ENCODE measurements at places on chromosomes 4 and X.
A peak's percentile ranks its signal among the peaks of the same experiment; 100 is the strongest.

- H3K4me3 ChIP-seq = no peak overlapping the region
- H3K27ac ChIP-seq = peak overlapping the region; percentile 33
- H3K4me1 ChIP-seq = peaks cover 18% of the 10 kb centered on the region
- no peaks in the 10 kb centered on the region for H3K36me3 ChIP-seq
- no peaks in the 10 kb centered on the region for H3K27me3 ChIP-seq
- peak; percentile 72 for DNase-seq
Measured at GRCh38 chr4:185825737-185826136, 13.7 kb upstream of the SORBS2 start.

- H3K36me3 ChIP-seq = no peaks in the 10 kb centered on the region
- DNase-seq = no peak
- H3K4me3 ChIP-seq = no peak overlapping the region
- no peak overlapping the region for H3K27ac ChIP-seq
- peaks cover 5% of the 10 kb centered on the region for H3K4me1 ChIP-seq
- no peaks in the 10 kb centered on the region for H3K27me3 ChIP-seq
Measured at GRCh38 chr4:105599482-105599881, 47.1 kb downstream of the ARHGEF38 start.

DNA sequence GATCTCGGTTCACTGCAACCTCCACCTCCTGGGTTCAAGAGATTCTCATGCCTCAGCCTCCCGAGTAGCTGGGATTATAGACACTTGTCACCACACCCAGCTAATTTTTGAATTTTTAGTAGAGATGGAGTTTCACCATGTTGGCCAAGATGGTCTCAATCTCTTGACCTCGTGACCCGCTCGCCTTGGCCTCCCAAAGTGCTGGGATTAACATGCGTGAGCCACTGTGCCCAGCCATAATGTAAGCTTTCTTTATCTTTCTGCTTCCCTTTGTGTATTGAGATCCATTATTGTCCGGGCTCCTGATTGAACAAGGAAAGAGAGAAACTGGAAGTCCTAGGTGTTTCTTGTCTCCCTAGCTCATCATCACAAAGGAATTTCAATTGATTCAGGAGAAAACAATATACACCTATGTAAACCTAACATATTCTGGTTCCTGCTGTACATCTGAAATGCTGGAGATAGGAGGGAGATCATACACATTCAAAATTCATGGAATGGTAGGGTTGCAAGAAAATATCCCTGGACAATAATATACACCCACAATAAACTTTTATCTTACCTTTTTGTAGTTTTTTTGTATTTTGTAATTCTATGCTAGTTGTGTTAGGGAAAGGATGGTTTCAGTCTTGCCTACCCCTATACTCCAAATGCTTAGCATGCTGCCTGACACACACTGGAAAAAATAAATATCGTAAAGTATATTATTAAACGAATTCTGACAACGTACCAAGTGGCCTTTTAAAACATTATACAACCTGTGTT lies 194.4 kb upstream of the HS3ST1 start:
- no peaks in the 10 kb centered on the region for H3K4me1 ChIP-seq
- no peak overlapping the region for H3K4me3 ChIP-seq
- no peaks in the 10 kb centered on the region for H3K27me3 ChIP-seq
- H3K36me3 ChIP-seq = no peaks in the 10 kb centered on the region
- no peak for DNase-seq
- no peak overlapping the region for H3K27ac ChIP-seq

DNA sequence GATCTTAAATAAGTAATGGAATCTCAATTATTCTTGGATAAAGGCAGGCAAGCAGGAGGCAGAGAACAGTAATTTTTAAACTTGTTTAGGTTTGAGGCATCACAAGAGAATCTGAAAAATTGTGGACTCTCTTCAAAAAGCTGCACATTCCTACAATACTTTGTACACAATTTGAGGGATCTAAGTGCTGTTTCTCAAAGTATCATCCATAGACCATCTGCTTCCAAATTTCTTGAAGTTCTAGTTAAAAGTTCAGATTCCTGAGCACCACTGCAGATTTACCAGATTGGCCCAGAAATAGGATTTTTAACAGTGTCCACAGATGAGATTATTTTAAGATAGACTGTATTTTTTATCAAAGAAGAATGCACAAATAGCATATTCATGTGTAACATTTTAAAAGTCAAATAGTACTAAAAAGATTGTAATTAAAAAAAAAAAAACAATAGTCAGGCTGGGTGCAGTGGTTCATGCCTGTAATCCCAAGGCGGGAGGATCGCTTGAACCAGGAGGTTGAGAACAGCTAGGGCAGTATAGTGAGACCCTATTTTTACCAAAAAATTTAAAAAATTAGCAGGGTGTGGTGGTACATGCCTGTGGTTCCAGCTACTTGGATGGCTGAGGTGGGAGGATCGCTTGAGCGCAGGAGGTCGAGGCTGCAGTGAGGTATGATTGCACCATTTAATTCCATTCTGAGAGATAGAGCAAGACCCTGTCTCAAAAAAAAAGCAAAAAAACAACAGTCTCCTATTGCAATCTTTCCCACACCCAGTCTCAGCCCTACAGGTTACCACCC lies 14.2 kb upstream of the FNIP2 start:
- H3K36me3 ChIP-seq = no peaks in the 10 kb centered on the region
- H3K4me3 ChIP-seq = no peak overlapping the region
- DNase-seq = no peak
- H3K27me3 ChIP-seq = no peaks in the 10 kb centered on the region
- H3K4me1 ChIP-seq = no peaks in the 10 kb centered on the region

GRCh38 chr4:94669672-94670664 lies 87.8 kb upstream of the BMPR1B start:
- H3K36me3 ChIP-seq = no peaks in the 10 kb centered on the region
- no peak overlapping the region for H3K4me3 ChIP-seq
- H3K27me3 ChIP-seq = no peaks in the 10 kb centered on the region
- no peak overlapping the region for H3K27ac ChIP-seq
- H3K4me1 ChIP-seq = no peaks in the 10 kb centered on the region
- no peak for DNase-seq

DNA sequence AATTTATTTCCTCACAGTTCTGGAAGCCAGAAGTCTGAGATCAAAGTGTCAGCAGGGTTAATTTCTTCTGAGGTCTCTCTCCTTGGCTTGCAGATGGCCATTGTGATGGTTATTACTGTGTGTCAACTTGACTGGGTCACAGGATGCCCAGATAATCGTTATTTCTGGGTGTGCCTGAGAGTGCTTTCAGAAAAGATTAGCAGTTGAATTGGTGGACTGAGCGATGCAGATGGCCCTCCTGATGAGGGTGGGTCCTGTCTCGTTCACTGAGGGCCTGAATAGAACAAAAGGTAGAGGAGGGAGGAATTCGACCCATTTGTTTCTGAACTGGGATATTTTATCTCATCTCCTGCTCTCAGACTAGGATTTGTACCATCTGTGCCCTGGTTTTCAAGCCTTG lies 15.7 kb downstream of the SMIM43 start:
- no peak overlapping the region for H3K27ac ChIP-seq
- H3K27me3 ChIP-seq = no peaks in the 10 kb centered on the region
- H3K36me3 ChIP-seq = no peaks in the 10 kb centered on the region
- H3K4me1 ChIP-seq = no peaks in the 10 kb centered on the region
- DNase-seq = no peak

DNA sequence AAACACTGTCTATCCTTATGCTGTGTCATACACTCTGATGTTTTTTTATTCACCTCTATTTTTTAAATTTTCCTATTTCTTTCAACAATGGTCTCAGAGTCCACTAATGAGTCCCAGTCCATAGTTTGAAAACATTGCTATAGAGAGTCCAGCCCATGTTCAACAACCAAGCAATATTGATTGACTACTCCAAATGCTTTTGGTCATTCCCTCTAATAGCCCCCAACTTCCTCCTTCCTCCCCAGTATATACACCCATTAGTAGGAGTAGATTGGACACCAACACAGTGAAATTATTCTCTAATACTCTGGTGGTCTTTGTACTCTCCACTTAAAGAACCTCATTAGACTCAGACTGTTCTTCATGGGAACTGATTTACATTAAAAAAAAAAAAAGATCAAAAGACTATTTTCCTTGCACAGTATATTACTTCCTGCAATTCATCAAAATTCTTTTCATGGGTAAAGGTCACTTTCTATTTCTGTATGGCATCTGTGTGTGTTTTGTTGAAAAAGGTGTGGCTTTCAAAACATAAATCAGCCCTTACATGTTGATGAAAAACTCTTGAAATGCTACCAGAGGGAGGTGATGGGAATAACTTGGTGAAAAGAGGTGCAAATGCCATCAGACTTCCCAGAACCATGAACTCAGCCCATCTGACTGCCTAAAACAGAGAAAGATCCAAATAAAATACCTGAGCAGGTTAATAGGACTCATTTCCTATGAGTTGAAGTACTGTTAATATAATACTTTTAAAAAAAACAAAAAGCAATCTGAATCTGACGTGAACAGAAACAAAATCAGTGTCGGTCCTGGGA lies 250.3 kb upstream of the KLF3 start:
- H3K4me1 ChIP-seq = peaks cover 7% of the 10 kb centered on the region
- no peak overlapping the region for H3K27ac ChIP-seq
- H3K4me3 ChIP-seq = no peak overlapping the region
- no peaks in the 10 kb centered on the region for H3K27me3 ChIP-seq
- no peak for DNase-seq

- H3K36me3 ChIP-seq = no peaks in the 10 kb centered on the region
- no peaks in the 10 kb centered on the region for H3K27me3 ChIP-seq
- H3K27ac ChIP-seq = no peak overlapping the region
- no peak for DNase-seq
- H3K4me1 ChIP-seq = no peaks in the 10 kb centered on the region
- no peak overlapping the region for H3K4me3 ChIP-seq
Measured at GRCh38 chrX:57587607-57588006, 4.2 kb upstream of the ZXDB start.

GRCh38 chr4:86529436-86529835 lies 64.7 kb upstream of the PTPN13 start:
- DNase-seq = no peak
- no peak overlapping the region for H3K4me3 ChIP-seq
- H3K27ac ChIP-seq = no peak overlapping the region
- no peaks in the 10 kb centered on the region for H3K36me3 ChIP-seq
- H3K27me3 ChIP-seq = no peaks in the 10 kb centered on the region

GRCh38 chr4:47566969-47567368 lies 81.9 kb downstream of the ATP10D start:
- H3K27ac ChIP-seq = no peak overlapping the region
- no peak overlapping the region for H3K4me3 ChIP-seq
- no peak for DNase-seq
- no peaks in the 10 kb centered on the region for H3K4me1 ChIP-seq

DNA sequence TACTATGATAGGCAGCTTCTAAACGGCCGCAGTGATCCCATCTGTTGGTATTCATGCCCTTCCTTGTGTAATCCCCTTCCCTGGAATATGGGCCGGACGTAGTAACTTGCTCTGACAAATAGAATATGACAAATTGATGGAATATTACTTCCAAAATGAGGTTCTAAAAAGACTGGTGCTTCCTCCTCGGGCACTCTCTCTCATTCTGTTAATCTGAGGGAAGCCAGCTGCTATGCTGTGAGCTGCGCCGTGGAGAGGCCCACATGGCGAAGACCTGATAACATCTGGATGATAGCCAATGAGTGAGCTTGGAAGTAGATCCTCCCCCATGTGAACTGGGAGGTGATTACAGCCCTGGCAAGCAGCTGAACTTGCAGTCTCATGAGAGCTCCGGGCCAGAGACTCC lies 27.2 kb upstream of the SLC25A4 start:
- H3K27me3 ChIP-seq = no peaks in the 10 kb centered on the region
- H3K4me1 ChIP-seq = peaks cover 23% of the 10 kb centered on the region
- DNase-seq = no peak
- no peak overlapping the region for H3K27ac ChIP-seq
- no peak overlapping the region for H3K4me3 ChIP-seq

DNA sequence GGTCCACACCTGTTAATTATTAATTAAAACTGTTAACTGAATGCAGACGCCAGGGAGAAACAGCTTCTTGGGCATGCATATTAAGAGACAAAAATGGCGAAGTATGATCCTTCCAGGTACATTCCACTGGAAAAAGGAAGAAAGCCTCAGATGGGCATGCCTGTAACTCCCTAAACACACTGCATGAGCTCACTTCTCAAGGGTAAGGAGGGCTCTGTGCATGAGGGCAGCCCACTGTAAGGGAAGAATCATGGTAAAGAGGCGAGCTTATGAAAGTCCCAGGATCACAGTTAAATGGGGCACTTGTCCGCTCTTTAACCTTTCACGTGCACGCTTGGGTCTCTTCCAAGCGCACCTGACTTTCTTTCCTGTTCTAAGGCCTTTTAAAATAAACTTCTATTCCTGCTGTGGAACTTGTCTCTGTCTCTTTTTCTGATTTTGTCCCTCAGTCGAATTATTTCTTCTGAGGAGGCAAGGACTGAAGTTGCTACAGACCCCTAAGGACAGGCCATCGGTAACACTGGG lies 321.7 kb downstream of the PPP1R2C start:
- no peaks in the 10 kb centered on the region for H3K4me1 ChIP-seq
- DNase-seq = no peak
- no peak overlapping the region for H3K27ac ChIP-seq
- no peaks in the 10 kb centered on the region for H3K27me3 ChIP-seq

GRCh38 chr4:151865744-151866591 lies 105.2 kb upstream of the GATB start:
- H3K27me3 ChIP-seq = no peaks in the 10 kb centered on the region
- H3K27ac ChIP-seq = no peak overlapping the region
- H3K4me3 ChIP-seq = no peak overlapping the region
- H3K36me3 ChIP-seq = no peaks in the 10 kb centered on the region

DNA sequence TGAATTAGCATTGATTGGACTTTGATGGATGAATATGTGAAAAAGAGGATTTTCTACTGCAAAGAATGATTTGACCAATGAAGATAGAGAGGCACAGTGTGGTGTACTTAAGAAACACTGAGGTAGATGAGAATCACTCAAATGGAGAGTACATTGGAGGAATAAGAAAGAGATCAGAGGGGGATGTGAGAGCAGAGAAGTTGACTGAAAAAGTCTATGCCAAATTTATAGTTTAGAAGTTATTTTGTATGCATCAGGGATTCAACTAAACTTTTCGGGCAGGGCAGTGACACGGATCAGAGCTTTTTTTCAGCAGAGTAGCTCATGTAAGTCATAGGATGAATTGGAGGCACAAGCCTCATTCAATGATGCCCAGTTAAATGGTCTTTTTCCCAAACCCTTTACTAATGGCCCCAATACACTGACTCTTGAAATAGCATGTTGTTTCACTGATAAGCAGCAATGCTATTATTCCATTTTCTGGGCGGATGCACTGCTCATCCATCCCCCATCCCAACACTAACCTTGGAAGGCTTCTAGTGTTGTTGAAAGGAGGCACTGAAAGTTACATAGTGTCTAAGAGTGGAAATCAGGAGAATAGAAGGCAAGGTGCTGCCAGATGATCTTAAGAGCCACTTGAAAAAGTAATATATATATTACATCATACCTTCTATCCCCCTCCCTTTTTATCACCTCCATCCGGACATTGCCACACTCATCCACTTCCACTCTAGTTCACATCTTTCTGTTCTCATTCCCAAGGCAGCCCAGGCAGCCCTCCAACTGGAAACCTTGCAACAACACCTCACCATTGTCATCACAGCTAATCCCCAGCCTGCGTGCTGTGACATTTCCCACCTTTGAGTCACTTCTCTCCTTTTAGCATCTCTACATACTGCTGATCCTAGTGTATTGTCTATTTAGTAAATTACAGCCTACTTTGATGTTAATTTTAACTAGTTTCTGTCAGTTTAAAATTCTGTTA lies 46.1 kb downstream of the ARHGAP24 start:
- H3K4me1 ChIP-seq = no peaks in the 10 kb centered on the region
- H3K27me3 ChIP-seq = no peaks in the 10 kb centered on the region
- no peak for DNase-seq
- H3K4me3 ChIP-seq = no peak overlapping the region

GRCh38 chr4:41873380-41874295 lies 61.6 kb upstream of the TMEM33 start:
- no peak overlapping the region for H3K27ac ChIP-seq
- H3K27me3 ChIP-seq = no peaks in the 10 kb centered on the region
- no peak overlapping the region for H3K4me3 ChIP-seq
